ENCODE measurements at places on chromosomes 3 and 15. TPM values are rescaled to one million over a fixed set of nuclear protein-coding genes. Genes with fewer than 3 reads are reported as not detected.

CYP1A2 gene
- total RNA-seq, result not detected

MAN2C1 gene
- total RNA-seq, result 104 TPM

PTPRG gene
- 13.5 TPM for total RNA-seq

GABRR3 gene
- total RNA-seq, result not detected

FOXB1 gene
- not detected for total RNA-seq

TMC3 gene
- not detected for total RNA-seq

VILL gene
- total RNA-seq, result 6.1 TPM

CMC1 gene
- 17.0 TPM for total RNA-seq

RAB27A gene
- 4.6 TPM for total RNA-seq

MKRN2OS gene
- 0.23 TPM for total RNA-seq

GRCh38 chr15:39719109-39719508, 63.5 kb downstream of the FSIP1 start:
- no peak for DNase-seq

- DNase-seq, result no peak
Observed at GRCh38 chr3:196660381-196661166, 21.1 kb downstream of the NRROS start.

GRCh38 chr3:143070977-143071551, 48.5 kb upstream of the CHST2 start:
- DNase-seq, result peak; percentile 91

GRCh38 chr15:36737430-36737891, 158.0 kb downstream of the CDIN1 start:
- peak; percentile 2 for DNase-seq

GRCh38 chr3:58235970-58236369, 1.6 kb upstream of the ABHD6 start:
- DNase-seq, result no peak

DNA sequence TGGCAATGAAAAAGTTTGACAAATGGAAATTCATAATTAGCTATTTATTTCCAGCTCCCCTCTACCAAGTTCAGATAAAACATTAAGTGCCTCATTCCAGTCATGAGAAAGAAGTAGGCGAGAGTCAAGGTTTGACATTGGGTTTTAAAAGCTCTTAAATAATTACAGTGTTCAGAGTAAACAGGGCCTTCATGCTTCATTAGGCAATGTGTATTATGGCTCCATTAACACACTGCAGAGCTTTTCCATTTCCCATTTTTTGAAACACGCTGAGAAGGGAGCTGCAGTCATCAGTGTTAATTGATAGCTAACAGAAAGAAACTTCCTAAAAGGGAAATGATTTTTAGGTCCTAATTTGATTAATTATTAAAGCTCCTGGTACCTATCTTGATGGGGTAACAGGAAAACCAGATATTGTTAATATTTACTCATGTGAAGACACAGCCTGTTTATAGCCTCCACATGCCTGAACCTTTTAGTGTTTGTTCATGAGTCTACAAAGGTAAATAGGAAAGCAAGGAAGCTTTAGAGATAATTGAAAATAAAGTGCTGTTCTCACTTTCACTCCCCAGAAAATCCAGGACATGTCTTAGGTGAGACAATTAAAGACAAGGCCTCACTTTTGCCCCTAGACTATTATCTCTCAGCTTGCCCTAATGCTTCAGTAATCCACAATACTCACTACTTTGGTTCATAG, 28.7 kb downstream of the SST start:
- DNase-seq, result peak; percentile 32

DNA sequence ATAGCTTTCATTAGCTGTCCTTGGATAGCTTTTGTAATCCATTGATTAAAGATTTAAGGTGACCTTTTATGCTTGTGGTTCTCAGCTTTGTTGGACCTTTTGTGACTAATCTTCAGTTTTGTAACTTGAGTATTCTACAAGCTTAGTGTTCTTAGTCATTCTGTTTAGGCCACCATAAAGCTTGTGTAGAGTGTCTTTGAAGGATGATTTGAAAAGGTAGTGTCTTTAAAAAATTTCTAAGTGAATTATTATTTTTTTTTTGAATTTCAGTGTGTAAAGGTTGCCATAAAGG, 7.5 kb downstream of the MORF4L1 start:
- no peak for DNase-seq

GRCh38 chr15:27865323-27865922, 233.7 kb downstream of the OCA2 start:
- DNase-seq, result no peak

DNA sequence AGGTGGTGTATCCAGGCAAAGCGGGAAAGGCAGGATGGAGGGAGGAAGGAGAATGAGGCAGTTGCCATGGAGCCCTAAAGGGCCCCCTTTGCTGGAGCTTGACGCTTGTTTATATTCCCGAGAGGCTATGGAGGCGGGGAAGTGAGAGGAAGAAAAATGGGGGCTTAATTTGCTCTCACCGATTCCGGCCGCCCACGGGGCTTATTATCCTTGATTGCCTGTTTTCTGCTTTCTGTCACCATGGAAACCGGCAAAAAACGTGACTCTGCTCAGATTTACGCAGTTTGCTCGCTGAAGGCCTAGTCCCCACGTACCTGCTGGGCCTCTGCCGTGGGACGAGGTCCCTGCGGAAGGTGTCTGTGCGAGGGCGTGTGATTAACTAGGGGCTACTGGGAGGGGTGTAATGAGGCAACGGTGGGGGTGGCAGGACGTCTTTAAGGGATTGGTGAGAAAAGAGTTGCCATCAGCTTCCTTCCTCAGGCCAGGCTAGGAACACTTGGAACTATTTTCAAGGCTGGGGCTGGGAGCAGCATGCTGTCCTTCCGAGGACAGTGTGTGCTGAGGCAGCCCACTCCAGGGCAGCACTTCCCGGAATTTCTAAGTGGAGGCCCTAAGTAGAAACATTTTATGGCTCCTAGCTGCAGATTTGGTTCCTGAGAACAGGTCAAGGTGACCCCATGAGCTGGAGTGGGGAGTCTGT, 110.8 kb upstream of the NDN start:
- DNase-seq, result no peak

DNA sequence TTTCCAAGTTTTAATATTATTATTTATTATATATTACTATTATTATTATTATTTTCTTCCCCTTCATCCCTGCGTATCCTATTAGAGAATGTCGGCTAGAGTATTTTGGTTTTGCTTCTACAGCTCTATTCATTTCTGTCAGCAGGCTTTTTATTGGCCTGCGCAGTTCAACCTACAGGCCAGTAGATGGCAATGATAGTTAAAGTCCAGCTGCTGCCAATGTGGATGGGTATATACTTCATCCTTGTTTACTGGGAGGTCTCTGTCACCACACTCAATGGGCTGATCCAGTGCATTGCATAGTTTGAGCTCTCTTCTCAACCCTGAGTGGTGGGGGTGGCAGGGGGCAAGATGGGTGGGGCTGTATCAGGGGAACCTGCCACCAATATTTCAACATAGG, 799.8 kb downstream of the NSUN3 start:
- DNase-seq, result no peak

GRCh38 chr15:80819001-80819400, 39.8 kb downstream of the CEMIP start:
- DNase-seq, result no peak

DNA sequence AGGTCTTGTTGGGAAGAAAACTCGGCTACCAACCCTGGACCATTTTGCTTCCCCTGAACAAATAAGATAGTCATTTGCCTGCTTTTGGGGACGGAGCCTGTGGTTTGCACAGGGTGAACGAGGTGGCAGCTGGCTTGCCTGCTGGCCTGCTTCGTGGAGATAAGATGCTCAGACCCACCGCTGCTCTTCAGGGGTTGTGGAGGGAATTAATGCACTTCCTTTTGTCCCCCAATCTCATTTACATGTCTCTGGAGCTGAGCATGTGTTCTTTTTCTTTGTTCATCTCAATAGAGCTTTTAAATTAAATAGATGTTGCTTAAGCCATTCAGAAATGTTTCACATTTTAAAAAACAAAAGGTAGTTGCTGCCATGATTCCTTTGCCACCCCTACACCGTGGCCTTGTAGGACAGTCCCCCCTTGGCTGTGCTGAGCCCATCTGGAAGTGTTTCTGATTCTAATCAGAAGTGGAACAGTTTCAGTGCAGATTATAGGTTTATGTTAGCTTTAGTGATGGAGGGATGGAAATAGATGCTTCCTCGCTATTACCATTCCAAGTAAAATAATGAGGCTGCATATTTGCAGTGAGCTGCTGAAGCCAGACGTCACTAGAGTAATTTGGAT, 25.6 kb downstream of the APBA2 start:
- DNase-seq, result no peak

- DNase-seq, result no peak
Observed at GRCh38 chr3:77869423-77869822, 829.5 kb downstream of the ROBO2 start.

- no peak for DNase-seq
Observed at GRCh38 chr15:68493629-68494028, 61.7 kb upstream of the ITGA11 start.

- no peak for DNase-seq
Observed at GRCh38 chr15:67110958-67111864, 45.8 kb downstream of the SMAD3 start.

DNA sequence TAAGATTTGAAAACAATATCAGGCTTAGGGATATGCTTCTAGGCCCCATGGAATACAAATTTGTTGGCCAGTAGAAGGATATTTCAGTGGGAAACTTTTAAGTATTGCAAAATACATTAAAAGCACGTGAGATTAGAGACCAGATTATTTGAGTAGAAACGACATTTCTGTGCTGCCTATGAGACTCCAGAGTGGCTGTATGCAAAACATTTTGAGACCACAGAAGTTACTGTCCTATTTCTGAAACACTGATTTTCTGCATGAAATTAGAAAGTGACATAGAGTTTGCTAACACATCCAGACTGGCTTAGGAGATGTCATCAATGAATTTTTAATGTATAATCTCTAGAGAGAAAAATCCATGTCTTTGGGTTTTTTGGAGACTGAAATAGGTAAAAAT, 99.8 kb downstream of the KCNH8 start:
- no peak for DNase-seq
